CD4-positive, alpha-beta T cell treated with Interleukin-21 for 1 hour (primary cell): ENCODE measurements at places on chromosomes 1 and 21.

GRCh38 chr1:162893612-162893908 lies 32.6 kb upstream of the CCDC190 start:
- DNase-seq, result no peak

DNA sequence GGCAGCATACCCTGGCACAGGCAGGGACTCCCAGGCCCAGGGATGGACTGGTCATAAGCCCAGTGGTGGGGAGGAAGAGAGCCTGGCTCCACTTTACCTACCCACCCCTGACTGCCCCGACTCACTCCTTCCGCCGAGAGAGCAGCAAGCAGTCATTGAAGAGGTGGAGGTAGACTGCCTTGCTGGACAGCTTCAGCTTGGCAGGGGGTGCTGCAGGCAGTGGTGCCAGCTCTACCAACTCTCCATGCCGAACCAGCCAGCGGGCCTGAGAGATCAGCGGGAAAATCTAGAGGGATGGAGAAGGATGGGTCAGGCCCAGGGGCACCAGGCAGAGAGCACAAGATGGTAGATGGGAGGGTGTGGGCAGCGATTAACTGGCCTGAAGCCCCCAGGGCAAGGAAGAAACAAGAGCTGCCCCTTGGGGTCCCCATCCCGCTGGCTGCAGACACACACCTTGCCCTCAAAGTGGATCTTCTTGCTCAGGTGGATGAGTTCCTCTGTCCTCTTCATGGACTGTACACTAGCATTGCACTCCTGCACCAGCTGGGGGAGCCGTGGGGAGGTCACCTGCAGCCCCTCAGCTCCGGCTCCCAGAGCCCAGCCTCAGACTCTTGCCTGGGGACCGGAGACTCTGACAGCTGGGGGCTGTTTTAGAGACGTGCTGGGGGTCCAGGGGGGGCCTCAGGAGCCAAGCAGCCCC lies 7.7 kb downstream of the ARHGEF19 start:
- peak; percentile 34 for DNase-seq

DNA sequence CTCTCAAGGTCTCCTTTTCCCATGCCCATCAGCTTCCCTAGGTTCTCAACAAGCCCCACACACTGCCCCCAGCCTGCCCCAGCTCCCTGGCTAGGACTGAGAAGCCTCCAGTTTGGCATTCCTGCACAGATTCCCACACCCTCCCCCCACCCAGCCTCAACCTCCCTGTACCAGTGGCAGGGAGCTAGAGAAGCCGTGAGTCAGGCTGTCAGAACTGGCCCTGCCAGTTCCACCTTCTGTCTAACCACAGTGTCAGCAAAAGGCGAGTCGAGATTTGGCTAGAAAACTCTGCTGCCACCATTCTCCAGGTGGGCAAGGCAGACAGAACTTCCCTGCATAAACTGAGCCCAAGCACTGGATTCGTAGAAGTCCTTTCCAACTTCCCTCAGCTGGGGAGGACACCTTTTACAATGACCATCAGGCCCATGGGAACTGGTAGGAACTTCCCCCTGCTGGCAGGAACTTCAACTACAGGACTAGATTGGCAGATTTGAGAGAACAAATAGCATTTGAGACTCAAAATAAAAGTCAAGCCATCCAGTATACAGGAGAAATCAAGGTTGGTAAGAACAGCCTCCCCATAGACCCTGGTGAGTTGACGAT lies 31.0 kb downstream of the TNNT2 start:
- DNase-seq, result no peak

DNA sequence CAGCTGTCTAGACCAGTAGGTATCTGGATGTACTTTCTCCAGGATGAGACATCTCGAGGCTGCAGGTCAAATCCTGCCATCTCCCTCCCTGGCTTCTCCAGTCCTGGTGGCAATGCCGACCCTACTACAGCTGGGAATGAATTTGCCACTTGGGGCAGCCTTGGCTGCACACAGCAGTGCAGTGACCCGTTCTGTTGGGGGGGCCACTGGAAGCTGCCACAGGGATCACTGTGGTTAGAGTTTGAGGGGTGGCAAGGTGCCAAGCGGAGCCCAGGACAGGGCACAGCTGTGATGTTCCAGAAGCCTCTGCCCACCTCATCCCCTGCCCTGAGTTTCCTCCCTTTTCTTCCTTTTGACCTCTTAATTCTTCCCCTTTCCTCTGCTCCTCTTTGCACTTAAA lies 17.1 kb downstream of the COL6A2 start:
- DNase-seq, result no peak

DNA sequence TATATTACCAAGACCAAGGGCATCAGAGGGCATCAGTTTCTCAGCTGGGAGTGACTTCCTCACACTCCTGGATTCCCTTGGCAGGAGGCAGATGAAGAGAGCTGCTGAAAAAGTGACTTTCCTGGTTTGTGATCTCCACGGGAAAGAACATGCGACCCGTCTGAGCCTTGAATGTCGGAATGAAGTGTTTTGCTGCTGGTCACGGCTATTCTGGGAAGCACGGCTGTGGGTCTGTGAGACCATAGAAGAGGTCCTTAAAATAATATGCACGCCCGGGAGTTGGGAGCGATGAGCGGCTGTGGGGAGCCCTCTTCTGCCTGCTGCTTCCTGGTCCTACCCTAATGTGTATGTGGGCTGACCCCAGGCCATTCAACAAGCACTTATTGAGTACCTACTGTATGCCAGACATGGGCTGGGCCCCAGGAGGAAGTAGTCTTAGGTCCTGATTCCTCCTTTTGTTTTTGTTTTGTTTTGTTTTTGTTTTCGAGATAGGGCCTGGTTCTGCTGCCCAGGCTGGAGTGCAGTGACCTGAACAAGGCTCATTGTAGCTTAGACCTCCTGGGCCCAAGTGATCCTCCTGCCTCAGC lies 13.2 kb upstream of the UMODL1 start:
- DNase-seq, result no peak

DNA sequence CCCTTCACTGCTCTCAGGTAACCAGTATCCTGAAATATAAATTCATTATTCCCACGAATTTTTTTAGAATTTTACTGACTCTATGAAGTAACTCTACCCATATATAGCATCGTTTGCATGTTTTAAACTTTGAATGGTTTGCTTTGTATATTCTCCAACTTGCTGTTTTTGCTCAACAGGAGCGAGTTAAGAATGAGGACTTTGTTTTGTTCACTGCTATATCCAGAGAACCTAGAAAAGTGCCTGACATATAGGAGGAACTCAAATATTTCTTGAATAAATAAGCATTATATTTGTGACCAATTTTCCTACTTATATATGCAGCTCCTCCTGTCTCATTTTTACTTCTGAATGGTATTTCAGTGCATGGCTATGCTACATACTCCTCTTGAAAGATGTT lies 43.4 kb downstream of the NUF2 start:
- no peak for DNase-seq

DNA sequence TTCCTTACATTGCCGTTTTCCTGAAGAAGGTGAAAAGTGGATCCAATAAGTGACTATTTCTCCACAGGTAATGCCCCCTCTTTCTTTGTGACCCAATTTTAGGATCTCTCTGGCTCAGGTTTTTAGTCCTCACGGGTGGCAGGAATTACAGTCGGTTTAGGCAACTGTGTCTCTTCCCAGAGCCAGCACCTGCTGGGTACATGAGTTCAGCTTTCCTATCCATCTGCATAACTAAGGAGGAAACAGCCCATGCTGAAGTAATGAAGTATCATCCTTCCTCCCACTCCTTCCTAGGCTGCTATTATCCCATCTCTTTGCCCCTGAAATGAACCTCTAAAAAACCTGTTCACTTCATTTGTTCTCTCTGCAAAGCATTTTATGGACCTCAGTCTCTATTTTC lies 544.6 kb downstream of the NEGR1 start:
- DNase-seq, result no peak

- no peak for DNase-seq
Measured at GRCh38 chr1:89615676-89616598, 17.0 kb upstream of the LRRC8C start.

- DNase-seq, result no peak
Measured at GRCh38 chr1:225933072-225933471, 7.9 kb downstream of the LEFTY2 start.

- DNase-seq, result no peak
Measured at GRCh38 chr1:110094931-110095654, 17.1 kb upstream of the UBL4B start.
